CD4-positive, alpha-beta T cell treated with Interleukin-12 subunit alpha and Interleukin-12 subunit beta, for 1 hour (primary cell): ENCODE measurements at places on chromosomes 5 and 9.
A peak's percentile ranks its signal among the peaks of the same experiment; 100 is the strongest.

GRCh38 chr5:139886213-139886612, 90.6 kb downstream of the PSD2 start:
- DNase-seq: no peak

GRCh38 chr5:1477341-1477740, 32.1 kb upstream of the SLC6A3 start:
- no peak for DNase-seq

DNA sequence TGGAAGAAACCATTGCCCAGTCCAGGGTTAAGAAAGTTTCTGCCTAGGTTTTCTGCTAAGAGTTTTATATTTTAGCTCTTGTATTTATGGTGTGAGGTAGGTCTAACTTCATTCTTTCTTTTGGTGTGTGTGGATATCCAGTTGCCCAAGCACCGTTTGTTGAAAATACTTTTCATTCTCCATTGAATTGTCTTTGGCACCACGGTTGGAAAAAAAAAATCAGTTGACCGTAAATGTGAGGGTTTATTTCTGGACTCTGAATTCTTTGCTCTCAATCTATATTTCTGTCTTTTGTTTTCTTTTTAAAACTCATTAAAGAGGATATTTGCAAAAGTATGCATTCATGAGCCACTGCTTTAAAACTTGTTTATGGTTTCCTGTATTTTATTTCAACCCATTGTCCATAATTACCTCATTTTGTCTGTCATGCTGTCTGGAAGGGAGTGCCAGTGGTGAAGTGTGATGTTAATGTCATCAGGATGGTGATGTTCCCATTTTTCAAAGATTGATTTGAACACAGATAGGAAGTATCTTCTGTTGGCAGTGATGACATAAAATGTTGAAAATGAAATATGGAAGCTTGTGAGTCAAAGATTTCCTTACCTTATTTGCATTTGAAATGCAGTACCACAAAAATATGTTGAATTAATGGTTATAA, 33.9 kb downstream of the HABP4 start:
- DNase-seq: no peak

GRCh38 chr5:73497497-73498056, 665 bp upstream of the BTF3 start:
- no peak for DNase-seq

- no peak for DNase-seq
Measured at GRCh38 chr5:122327110-122327509, 15.1 kb downstream of the SNCAIP start.

- DNase-seq: no peak
Measured at GRCh38 chr5:164688437-164688836, 1183.0 kb downstream of the MAT2B start.

DNA sequence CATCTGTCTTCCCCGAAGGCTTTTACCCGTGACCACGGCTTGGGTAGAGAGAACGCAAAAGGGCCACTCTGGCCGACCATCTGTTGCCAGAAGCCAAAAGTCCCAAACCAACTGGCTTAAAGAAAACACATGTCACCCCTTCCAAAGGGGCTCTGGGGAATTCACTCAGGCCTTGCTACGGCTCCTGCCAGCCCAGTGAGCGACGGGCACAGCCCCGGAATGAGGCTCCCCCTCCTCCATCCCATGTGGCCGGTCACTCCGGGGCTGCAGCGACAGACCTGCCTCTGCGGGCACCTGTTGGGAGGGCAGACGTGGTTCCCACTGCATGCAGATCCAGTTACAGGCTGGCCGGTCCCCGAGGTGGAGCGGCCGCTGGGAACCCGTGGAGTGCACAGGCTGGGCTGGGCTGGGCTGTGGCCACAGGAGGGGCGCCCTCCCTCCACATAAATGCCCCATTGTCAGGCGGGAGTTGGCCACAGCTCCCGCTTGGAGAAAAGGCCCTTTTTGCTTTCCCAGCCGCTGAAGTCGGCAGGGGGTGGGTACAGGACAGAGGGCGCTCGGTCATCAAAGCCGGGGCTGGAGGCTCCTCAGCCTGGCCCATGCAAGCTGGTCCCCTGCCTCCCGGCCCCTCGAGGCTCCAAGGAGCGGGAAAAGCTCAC, 19.9 kb downstream of the NOTCH1 start:
- no peak for DNase-seq

DNA sequence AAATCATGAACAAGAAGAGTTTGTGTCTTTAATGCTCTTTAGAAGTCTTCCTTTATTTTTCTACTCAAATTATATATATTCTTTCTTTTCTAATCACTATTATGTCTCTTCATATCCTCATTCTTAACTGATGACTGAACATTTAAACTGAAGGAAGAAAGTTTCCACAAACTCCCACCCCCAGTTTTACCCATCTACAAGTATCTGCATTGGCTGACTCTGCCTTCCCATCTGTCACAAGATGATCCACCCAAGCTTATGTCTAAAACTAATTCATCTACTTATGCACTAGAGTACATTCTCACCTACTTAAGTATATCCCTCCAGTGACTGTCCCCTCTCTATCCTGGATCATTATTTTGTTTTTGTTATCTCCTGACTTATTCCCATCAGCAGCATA, 344.5 kb downstream of the PRR16 start:
- DNase-seq: no peak

- DNase-seq: no peak
Measured at GRCh38 chr5:168969326-168969886, 331.5 kb downstream of the SLIT3 start.

- DNase-seq: peak; percentile 57
Measured at GRCh38 chr9:93098236-93098946, 2.4 kb downstream of the CARD19 start.

GRCh38 chr5:96896806-96897205, 20.5 kb downstream of the ERAP2 start:
- DNase-seq: no peak

- no peak for DNase-seq
Measured at GRCh38 chr5:120252839-120253238, 211.3 kb upstream of the PRR16 start.

GRCh38 chr5:144436007-144436406, 265.3 kb downstream of the KCTD16 start:
- DNase-seq: no peak

DNA sequence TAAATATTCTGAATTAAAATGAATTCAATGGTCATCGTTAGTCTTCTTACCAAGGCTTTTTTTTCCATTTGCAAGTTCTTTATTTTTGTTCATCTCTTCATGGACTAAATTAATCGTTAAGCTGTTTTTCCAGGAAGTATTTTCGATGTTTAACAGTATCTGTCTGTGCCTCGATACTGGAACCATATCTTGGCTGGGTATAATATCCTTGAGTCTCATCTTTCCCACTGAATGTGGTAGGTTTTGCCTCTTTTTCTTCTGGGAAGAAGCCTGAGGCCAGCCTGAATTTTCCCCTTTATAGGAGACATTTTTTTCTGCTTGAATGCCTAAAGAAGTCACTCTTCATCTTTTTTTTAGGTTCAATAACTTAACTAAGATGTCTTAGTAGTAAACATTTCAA, 4.0 kb upstream of the SEPTIN8 start:
- no peak for DNase-seq

- peak; percentile 68 for DNase-seq
Measured at GRCh38 chr9:133403766-133404453, 13.9 kb downstream of the REXO4 start.
